Tibial nerve (tissue), 4 donors: ENCODE measurements at places on chromosomes 6 and 20. TPM values are rescaled to one million over a fixed set of nuclear protein-coding genes. Genes with fewer than 3 reads are reported as not detected.

GRCh38 chr6:28458568-28458967 lies 15.3 kb upstream of the ZSCAN23 start:
- DNase-seq = no peak

DNA sequence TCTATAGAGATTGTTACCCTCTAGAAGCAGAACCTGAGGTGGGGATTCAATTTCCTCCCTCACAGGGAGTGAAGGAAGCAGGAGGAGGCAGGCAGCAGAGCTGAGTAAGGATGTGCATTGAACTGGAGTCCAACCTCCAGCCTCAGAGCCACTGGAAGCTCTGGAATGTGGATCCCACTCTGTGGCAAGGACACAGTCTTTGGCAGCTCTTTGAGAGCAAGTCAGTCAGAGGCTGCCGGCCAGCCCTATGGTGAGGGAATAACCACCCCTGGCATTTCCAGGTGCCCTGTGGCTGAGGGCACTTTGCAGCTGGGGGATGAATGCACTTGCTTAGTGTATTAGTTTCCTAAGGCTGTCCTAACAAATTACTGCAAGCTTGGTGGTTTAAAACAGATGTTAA lies 37.2 kb downstream of the EBF4 start:
- DNase-seq = no peak

NKX2-2 gene
- total RNA-seq = not detected

DNA sequence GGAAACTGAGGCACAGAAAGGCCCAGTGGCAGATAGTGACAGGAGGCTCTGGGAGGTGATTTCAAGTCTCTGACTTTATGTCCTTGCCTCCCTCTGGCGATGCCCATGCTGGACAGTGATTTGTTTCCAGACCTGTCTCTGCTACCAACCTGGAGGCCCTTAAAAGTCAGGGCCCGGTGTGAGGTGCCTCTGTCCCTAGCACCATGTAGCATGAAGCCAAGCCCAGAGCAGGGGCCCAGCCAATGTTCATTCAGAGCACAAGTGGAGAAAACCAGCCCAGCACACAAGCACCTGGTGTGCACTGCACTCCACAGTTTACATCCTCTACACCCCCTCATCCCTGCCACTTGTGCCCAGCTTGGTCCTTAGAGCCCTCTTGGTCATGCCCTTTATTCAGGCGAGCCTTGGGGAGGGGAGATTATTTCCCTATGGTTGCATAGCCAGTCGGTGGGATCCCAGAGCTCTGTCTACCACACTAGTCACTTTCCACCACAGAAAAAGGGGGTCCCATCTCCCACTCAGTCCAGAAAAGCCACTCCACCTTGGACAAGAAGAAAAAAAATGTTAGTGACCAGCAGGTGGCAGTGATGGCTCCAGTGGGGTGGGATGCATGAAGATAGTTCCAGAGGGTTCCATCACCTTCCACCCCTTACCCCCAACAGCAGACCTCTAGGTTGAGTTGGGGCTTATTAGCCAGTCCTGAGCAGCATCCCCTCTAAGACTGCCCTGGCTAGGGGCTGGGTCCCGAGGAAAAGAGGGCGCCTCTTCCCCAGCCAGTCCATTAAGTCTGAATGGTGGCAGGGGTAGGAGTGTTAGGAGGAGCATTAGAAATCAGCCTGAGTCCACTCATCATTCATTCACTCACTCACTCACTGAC lies 30.9 kb downstream of the KIAA1755 start:
- no peak for DNase-seq

DNA sequence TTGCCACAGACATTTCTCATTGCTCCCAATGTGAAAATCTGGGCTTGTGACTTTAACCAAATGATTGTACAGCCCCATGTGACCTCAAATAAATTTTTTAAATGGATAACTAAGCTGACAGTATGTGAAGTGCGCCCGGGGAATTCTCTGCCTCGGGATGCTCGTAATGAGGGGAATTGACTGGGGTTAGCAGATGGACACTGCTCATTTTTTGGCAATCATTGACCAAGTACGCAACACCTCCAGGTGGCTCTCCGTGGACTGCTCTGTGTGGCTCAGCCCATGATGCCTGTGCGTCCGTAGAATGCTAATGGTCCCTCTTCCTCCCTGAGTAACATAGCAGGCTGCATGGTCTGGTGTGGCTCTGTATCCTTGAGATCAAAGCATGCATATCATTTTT lies 42.4 kb downstream of the FARS2 start:
- no peak for DNase-seq

DUSP15 gene
- total RNA-seq = 61.3 TPM

- no peak for DNase-seq
Measured at GRCh38 chr6:139588734-139589593, 214.5 kb upstream of the CITED2 start.

GRCh38 chr6:151007076-151007475 lies 141.6 kb downstream of the MTHFD1L start:
- no peak for DNase-seq

DNA sequence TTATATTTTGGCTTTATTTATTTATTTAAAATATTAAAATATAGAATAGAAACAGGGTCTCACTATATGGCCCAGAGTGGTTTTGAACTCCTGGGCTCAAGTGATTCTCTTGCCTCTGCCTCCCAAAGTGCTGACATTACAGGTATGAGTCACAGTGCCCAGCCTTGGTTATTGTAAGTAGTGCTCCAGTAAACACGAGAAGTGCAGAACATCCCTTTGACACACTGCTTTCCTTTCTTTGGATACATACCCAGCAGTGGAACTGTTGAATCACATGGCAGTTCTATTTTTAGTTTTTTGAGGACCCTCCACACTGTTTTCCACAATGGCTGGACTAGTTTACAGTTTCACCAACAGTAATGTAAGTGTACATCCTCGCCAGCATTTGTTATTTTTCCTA lies 203.9 kb downstream of the PHF3 start:
- DNase-seq = no peak

- peak; percentile 65 for DNase-seq
Measured at GRCh38 chr6:29702519-29703103, 20.6 kb upstream of the HLA-F start.

DNA sequence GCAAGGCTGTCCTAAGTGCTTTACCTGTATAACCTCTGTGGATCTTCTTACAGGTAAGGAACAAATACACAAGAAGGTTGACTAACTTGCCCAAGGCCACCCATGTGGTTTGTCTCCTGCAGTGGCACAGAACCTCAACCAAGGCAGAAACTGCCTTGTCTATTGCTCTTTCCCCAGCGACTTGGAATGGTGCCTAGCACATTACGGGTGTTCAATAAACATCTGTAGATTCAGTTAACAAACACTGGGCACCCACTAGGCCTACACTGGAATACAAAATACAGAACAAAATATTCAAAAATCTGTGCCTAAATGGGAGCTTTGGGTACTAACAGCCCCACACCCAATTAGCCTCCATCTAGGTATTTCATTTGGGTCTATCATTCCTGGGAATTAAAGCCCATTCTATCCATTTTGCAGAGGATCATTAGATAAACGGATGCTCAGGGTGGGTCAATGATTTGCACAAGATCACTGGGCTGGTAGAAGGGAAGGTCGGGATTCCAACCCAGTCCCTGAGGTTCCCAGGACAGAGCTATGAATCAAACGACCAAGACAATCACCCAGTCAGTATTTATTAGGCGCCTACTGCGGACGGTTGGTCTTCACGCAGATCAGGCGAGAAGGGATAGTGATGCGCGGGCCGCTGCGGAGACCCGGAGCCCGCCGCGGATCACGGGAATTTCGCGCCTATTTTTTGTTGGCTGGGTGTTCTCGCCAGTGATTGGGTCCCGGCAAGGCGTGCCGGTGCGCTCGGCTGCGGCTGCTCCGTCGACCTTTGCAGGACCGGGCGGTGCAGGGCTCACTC lies at the start of gene STK35:
Gene STK35, plus strand, starts transcription at position 771 of the 808 bp plus-strand sequence. CDS start 55 bp downstream, outside the sequence.
- DNase-seq = no peak

GRCh38 chr20:14984768-14985622 lies 647.6 kb upstream of the FLRT3 start:
- DNase-seq = no peak

TRMT11 gene
- total RNA-seq = 33.4 TPM

DNA sequence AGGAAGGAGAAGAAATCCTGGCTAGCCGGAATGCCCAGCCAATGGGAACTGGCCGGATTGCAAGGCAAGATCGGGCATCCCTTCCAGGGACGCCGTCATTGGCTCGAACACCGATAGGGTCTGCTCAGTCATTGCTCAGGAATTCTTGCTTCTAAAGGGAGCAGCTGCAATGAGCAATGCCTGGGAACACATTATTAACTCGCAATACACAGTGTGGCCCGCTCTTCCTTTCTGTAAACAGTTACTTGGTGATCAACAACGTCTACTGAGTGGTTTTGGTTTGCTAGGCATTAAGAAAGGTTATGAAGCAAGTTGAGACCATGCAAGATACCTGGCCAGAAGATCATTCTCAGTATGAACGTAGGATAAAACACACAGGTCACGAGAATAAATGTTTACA lies 165.4 kb upstream of the CITED2 start:
- DNase-seq = no peak

GRCh38 chr6:56663344-56663743 lies 20.7 kb upstream of the DST start:
- DNase-seq = no peak

- DNase-seq = no peak
Measured at GRCh38 chr6:146590492-146590891, 8.3 kb upstream of the ADGB start.

TOX2 gene
- total RNA-seq = 1.3 TPM
